ENCODE measurements at places on chromosomes 3 and 15. TPM values are rescaled to one million over a fixed set of nuclear protein-coding genes. Genes with fewer than 3 reads are reported as not detected.

GSK3B gene
- total RNA-seq = 72.9 TPM

CASR gene
- total RNA-seq = not detected

IL12A gene
- 7.4 TPM for total RNA-seq

SMARCC1 gene
- 37.2 TPM for total RNA-seq

MINAR1 gene
- total RNA-seq = 1.2 TPM

THUMPD3 gene
- 39.1 TPM for total RNA-seq

GREM1 gene
- 39.1 TPM for total RNA-seq

Data from articular chondrocyte of knee joint (primary cell).